Upper lobe of right lung (tissue), 1 donor: ENCODE measurements at places on chromosomes 12 and 14.

DNA sequence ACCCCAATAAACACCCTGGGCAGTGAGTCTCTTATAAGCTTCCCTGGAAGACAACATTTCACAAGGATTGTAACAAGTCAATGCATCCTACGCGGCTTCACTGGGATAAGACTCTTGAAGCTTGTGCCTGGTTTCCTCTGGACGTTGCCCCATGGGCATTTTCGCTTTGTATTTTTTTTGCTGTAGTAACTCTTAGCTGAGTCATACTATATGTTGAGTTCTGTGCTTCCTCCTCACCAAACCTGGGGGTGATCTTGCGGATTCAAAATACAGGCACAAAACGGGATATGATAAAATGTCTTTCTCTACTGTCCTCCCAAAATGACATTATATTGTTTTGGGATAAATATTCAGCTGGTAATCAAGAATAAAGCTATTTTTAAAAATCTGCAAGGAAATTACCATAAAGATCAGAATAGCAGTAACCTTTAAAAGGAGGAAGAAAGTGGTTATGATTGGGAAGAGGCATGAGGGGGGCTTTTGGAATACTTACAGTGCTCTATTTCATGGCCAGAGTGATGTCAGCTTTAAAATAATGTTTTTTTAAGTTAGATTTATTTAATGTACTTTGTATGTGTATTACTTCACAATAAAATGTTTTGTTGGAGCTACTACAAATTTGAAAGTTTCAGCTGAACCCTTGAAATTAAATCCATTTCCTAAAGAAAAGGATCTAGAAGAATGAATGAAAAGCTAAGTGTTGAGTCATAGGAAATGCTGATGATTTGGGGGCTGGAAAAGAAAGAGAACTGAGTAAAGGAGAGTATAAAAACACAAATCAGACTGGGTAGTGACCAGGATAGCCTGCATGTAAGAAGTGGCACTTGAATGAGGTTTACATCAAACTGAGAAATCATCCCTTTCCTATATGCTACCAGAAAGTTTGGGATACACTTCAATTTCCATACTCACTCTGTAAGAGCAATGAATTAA is 14.7 kb downstream of the BTBD7 start:
- H3K4me1 ChIP-seq: peaks cover 22% of the 10 kb centered on the region
- no peaks in the 10 kb centered on the region for H3K27me3 ChIP-seq
- H3K27ac ChIP-seq: no peak overlapping the region
- H3K4me3 ChIP-seq: no peak overlapping the region
- DNase-seq: no peak

DNA sequence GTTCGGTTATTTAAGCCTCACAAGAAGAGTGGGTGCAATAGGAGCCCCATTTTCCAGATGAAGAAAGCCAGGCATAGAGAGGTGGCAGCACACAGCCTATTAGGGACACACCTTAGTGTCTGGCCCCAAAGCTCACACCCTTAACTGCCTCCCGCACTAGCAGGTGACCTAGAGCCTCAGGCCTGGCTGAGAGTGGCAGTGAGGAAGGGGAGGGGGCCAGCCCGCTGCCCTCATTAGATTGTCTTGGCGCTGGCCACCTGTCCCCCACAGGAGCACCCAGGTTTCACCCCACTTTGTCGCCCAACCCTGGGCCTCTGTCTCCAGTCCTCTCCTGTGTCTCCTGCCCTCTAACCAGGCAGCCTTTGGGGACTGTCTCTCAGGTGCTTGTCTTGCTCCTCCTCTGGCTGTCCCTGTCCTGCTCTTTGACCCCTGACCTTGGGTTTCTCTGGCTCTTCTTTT is 18.5 kb upstream of the PGF start:
- H3K27me3 ChIP-seq: no peaks in the 10 kb centered on the region
- H3K4me1 ChIP-seq: peaks cover 9% of the 10 kb centered on the region
- H3K36me3 ChIP-seq: no peaks in the 10 kb centered on the region
- no peak overlapping the region for H3K27ac ChIP-seq
- DNase-seq: no peak

GRCh38 chr12:109563291-109564284 is 9.7 kb downstream of the MMAB start:
- H3K36me3 ChIP-seq: peaks cover 52% of the 10 kb centered on the region
- H3K4me3 ChIP-seq: no peak overlapping the region
- no peaks in the 10 kb centered on the region for H3K27me3 ChIP-seq

GRCh38 chr14:71284048-71284447 is 376.8 kb downstream of the PCNX1 start:
- no peak overlapping the region for H3K27ac ChIP-seq
- no peaks in the 10 kb centered on the region for H3K27me3 ChIP-seq
- no peaks in the 10 kb centered on the region for H3K36me3 ChIP-seq

- peak; percentile 40 for DNase-seq
- H3K4me1 ChIP-seq: no peaks in the 10 kb centered on the region
- H3K36me3 ChIP-seq: no peaks in the 10 kb centered on the region
- peaks cover 45% of the 10 kb centered on the region for H3K27me3 ChIP-seq
These were observed 171.7 kb upstream of the RTL1 start for GRCh38 chr14:101075025-101075800.

DNA sequence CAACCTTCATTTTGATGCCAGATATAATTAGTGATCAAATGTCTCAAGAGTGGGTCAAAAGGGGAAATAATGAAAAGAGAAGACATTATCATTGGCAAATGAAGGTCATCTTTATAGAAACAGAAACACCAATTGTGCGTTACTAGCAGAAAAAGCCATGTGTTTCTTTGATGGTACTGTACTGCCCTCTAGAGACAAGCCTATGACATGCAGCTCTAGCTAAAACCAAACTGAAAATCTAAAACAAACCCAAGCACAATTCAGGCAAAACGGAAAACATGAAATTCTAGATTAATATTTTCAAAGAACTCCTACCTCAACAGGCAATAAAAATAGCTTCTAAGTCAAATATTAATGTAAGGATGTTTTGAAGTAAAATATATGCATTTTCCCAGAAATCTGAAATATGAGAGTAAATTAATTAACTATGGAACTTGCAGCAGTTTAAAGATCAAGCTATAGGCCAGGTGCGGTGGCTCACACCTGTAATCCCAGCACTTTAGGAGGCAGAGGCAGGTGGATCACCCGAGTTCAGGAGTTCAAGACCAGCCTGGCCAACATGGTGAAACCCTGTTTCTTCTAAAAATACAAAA is 115.4 kb downstream of the KLHL28 start:
- no peaks in the 10 kb centered on the region for H3K4me1 ChIP-seq
- H3K36me3 ChIP-seq: no peaks in the 10 kb centered on the region
- H3K27me3 ChIP-seq: peaks cover 3% of the 10 kb centered on the region
- no peak overlapping the region for H3K4me3 ChIP-seq

GRCh38 chr12:50038336-50038735 is 13.0 kb upstream of the RACGAP1 start:
- H3K27ac ChIP-seq: no peak overlapping the region
- no peaks in the 10 kb centered on the region for H3K27me3 ChIP-seq
- H3K36me3 ChIP-seq: no peaks in the 10 kb centered on the region
- no peaks in the 10 kb centered on the region for H3K4me1 ChIP-seq

GRCh38 chr12:124208489-124208888 is 86.4 kb upstream of the RFLNA start:
- peak; percentile 55 for DNase-seq
- no peaks in the 10 kb centered on the region for H3K27me3 ChIP-seq
- H3K4me1 ChIP-seq: no peaks in the 10 kb centered on the region
- no peaks in the 10 kb centered on the region for H3K36me3 ChIP-seq
- no peak overlapping the region for H3K27ac ChIP-seq
- no peak overlapping the region for H3K4me3 ChIP-seq

GRCh38 chr14:23175823-23176222 is 7.6 kb downstream of the SLC7A8 start:
- no peak overlapping the region for H3K4me3 ChIP-seq
- DNase-seq: no peak
- no peak overlapping the region for H3K27ac ChIP-seq
- H3K27me3 ChIP-seq: no peaks in the 10 kb centered on the region

GRCh38 chr14:63192085-63192484 is 12.2 kb upstream of the RHOJ start:
- H3K4me1 ChIP-seq: no peaks in the 10 kb centered on the region
- H3K27me3 ChIP-seq: no peaks in the 10 kb centered on the region

DNA sequence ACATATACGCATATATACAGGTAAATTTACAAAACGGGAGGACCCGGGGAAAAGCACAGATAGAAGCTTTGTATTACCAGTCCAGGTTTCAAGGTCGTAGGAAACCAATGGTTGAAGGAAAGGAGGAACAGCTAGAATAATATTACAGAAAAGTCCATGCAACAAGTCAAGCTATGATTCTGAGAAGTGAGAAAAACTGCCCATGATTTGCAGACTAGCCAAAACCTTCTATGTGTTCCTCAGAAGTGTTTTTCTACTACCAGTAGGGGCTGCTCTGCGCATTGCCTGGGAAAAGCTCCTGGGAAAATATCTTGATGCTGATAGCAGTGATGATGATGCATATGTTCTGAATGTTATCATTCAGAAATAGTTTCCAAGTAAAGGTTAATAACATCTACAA is 2.2 kb downstream of the PDZRN4 start:
- H3K4me3 ChIP-seq: no peak overlapping the region
- peaks cover 48% of the 10 kb centered on the region for H3K27me3 ChIP-seq
- peaks cover 10% of the 10 kb centered on the region for H3K4me1 ChIP-seq

DNA sequence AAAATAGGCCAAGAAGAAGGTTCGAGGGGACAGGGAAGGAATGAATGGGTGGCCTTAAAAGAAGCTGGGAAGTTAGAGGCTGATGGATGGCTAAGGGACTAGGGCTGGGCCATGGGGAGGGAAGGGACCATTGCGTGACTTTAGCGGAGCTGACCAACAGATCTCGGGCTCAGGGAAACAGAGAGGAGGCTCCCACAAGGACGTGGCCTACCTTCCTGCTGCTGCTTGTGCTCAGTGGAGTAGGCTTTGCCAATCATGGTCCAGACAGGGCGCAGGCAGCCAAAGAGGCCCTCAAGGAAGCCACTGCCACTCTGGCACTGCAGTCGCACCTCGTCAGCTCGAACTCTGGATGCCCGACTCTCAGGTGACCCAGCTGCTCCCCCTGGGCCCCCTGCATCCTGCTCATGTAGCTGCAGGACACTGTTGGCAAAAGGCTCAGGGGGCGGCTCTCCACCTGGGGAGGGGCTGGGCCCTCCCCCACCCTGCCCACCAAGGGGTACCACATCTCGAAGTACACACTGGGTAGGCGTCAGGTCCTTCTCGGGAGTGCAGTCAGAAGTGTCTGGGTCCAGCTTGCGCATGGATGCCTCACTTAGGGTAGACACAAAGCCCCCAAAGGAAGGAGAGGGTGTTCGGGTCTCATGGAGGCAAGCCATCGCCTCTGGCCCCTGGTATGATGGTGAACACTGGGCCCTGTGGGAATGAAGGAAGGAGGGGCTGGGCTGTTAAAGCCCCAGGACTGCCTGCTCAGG is 12.3 kb downstream of the MAP3K12 start:
- no peaks in the 10 kb centered on the region for H3K27me3 ChIP-seq
- H3K4me1 ChIP-seq: peaks cover under 1% of the 10 kb centered on the region
- no peak overlapping the region for H3K4me3 ChIP-seq
- peak; percentile 42 for DNase-seq

DNA sequence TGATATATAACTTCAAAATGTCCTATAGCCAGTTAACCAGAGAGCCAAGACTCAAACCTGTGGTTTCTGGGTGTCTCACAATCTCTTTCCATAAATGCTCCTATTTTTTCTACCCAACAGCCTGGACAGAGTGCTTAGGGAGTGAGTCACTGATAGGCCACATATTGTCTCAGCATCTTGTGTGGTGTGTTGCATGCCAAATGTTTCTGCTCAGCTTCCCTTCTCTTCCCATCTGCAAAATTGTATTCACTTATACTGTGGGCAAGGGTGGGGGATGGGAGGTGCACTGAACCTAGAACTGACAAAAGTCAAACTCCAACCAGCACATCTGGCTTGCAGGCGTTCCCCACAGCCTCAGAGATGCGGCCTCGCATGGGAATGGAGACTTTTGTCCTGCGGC is 123.3 kb downstream of the KCNA5 start:
- no peaks in the 10 kb centered on the region for H3K4me1 ChIP-seq
- H3K27ac ChIP-seq: no peak overlapping the region
- no peaks in the 10 kb centered on the region for H3K36me3 ChIP-seq
- H3K27me3 ChIP-seq: no peaks in the 10 kb centered on the region
- no peak for DNase-seq

GRCh38 chr12:52063981-52064649 is 5.7 kb upstream of the ATG101 start:
- no peaks in the 10 kb centered on the region for H3K27me3 ChIP-seq
- no peak overlapping the region for H3K4me3 ChIP-seq
- peaks cover 1% of the 10 kb centered on the region for H3K4me1 ChIP-seq

- peaks cover 29% of the 10 kb centered on the region for H3K36me3 ChIP-seq
- H3K27ac ChIP-seq: no peak overlapping the region
- no peak for DNase-seq
- no peaks in the 10 kb centered on the region for H3K27me3 ChIP-seq
These were observed 92.2 kb downstream of the APAF1 start for GRCh38 chr12:98737322-98737712.

- H3K27me3 ChIP-seq: no peaks in the 10 kb centered on the region
- peaks cover 5% of the 10 kb centered on the region for H3K36me3 ChIP-seq
- peaks cover 8% of the 10 kb centered on the region for H3K4me1 ChIP-seq
These were observed 6.7 kb downstream of the PSEN1 start for GRCh38 chr14:73143003-73143402.

DNA sequence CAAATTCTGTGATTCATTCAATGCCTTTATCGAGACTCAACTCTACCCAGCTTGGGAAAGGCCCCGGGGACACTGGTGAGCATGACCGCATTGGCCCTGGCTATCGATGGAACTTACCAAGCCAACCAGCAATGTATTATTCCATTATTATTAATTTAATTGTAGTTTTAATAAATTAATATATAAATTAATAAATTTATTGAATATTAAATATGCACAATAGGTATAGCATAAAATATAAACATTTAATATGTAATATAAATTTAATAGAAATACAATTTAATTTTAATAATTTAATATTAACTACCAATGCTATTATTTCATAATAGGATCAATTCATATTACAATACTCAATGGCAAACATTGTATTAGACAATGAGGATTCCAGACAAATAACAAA is 163.4 kb downstream of the DPF3 start:
- no peaks in the 10 kb centered on the region for H3K36me3 ChIP-seq
- H3K27ac ChIP-seq: no peak overlapping the region
- no peaks in the 10 kb centered on the region for H3K4me1 ChIP-seq
- no peaks in the 10 kb centered on the region for H3K27me3 ChIP-seq

- H3K36me3 ChIP-seq: peaks cover 8% of the 10 kb centered on the region
- no peak for DNase-seq
- no peaks in the 10 kb centered on the region for H3K4me1 ChIP-seq
- no peaks in the 10 kb centered on the region for H3K27me3 ChIP-seq
These were observed 13.7 kb downstream of the POMT2 start for GRCh38 chr14:77306851-77307496.

DNA sequence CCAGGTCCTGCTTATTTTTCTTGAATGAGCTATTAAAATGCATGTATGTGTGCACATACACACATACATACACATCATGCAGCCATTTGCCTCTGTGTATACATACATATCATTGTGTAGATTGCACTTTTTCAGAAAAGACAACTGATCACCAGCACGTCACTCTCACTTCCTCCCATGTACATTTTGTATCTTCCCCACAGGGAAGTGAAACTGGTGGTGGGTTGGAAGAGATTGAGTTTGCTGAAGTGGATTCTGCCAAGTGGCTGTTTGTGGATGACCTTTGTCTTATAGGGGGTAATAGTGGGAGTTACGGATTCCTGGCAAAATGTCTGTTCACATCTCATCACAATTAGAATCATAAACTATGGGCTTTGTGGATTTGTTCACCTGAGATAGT is 448.6 kb downstream of the RAD51B start:
- DNase-seq: no peak
- H3K4me1 ChIP-seq: peaks cover 57% of the 10 kb centered on the region
- no peaks in the 10 kb centered on the region for H3K36me3 ChIP-seq
- H3K27me3 ChIP-seq: no peaks in the 10 kb centered on the region

GRCh38 chr14:32259368-32260013 is 56.4 kb upstream of the RNU6-8 start:
- H3K36me3 ChIP-seq: no peaks in the 10 kb centered on the region
- peaks cover 9% of the 10 kb centered on the region for H3K4me1 ChIP-seq
- no peak for DNase-seq
